Femur (tissue), 1 donor: ENCODE measurements at places on chromosomes 7 and 10.
A peak's percentile ranks its signal among the peaks of the same experiment; 100 is the strongest.

DNA sequence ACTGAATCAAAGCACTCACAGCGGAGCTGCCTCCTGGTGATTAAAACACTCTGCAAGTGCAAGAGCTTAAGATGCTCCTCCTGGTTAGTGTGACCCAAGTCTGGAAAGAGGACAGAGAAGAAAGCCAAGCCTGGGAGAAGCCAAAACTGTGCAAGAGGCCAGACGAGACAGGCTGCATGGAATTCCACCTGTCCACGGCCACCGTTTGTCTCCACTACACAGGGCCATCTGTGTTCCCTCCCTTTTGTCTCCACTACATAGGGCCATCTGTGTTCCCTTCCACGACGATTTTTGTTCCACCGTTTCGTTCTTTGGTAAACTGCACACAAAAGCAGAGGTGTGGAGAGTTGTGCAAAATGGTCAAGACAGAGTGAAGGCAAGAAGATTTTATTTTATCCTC lies 233.0 kb downstream of the DIP2C start:
- no peak for DNase-seq

DNA sequence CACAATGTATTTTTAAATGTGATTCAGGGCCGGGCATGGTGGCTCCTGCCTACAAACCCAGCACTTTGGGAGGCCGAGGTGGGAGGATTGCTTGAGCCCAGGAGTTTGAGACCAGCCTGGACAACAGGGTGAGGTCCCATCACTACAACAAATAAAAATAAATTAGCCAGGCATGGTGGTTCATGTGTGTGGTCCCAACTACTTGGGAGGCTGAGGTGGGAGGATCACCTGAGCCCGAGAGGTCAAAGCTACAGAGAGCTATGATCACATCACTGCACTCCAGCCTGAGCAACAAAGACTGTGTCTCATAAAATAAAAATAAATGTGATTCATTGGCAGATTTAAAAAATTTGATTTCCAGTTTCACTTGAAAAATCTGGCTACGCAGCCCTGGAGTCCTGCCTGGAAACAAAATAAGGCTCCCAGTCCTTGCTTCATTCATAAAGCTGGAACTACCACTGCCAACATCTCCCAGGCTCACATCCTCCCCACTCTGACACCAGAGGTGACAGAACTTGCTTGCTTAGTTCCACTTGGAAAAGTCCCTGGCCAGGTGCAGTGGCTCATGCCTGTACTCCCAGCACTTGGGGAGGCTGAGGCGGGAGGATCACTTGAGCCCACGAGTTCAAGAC lies 27.9 kb upstream of the SLC35G1 start:
- peak; percentile 57 for DNase-seq

DNA sequence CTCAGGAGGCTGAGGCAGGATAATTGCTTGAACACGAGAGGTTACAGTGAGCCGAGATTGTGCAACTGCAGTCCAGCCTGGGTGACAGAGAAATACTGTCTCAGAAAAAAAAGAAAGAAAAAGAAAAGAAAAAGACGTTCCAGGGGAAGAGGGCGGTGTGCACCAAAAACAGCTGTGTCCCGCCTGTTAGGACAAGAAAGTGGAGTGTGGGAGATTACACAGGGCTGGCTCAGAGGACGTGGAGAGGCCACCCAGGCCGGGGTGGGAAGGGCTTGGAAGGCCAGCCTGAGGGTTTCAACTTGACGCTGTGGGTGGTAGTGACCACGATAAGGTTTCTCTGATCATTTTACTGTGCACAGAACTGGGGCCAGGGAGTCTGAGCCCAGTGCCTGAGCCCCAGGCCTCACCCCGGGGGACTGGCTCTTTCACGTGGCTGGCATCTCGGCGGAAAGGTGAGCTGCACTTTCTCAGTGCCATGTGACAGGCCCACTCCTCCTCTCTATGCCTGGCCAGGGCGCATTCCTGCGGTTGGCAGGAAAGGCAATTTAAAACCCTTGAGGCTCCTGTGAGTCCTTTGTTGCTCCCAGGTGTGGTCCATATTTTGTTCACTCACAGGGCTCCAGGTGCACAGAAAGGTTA lies 13.9 kb downstream of the RHBDD2 start:
- peak; percentile 39 for DNase-seq

- DNase-seq = peak; percentile 15
Measured at GRCh38 chr10:132471484-132471883, 66.1 kb upstream of the INPP5A start.

DNA sequence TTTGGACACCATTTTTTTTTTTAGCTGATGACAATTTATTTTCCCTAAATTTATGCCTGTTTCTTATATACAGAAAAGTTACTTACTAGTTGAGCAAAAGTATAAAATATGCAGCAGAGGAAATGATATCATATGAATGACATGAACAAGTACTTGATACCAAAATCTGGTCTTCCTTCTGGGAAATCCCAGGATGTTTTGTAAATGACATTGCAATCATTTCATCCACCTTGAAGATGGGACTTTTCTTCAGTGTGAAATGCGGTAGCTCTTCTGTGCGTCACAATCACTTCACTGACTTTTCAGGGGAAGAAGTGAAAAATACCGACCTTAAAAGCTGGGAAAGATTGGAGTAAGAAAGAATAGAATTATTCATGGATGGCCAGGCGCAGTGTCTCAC lies 23.8 kb downstream of the C1QL3 start:
- no peak for DNase-seq

- DNase-seq = no peak
Measured at GRCh38 chr7:116438267-116438666, 61.3 kb upstream of the CAV2 start.

DNA sequence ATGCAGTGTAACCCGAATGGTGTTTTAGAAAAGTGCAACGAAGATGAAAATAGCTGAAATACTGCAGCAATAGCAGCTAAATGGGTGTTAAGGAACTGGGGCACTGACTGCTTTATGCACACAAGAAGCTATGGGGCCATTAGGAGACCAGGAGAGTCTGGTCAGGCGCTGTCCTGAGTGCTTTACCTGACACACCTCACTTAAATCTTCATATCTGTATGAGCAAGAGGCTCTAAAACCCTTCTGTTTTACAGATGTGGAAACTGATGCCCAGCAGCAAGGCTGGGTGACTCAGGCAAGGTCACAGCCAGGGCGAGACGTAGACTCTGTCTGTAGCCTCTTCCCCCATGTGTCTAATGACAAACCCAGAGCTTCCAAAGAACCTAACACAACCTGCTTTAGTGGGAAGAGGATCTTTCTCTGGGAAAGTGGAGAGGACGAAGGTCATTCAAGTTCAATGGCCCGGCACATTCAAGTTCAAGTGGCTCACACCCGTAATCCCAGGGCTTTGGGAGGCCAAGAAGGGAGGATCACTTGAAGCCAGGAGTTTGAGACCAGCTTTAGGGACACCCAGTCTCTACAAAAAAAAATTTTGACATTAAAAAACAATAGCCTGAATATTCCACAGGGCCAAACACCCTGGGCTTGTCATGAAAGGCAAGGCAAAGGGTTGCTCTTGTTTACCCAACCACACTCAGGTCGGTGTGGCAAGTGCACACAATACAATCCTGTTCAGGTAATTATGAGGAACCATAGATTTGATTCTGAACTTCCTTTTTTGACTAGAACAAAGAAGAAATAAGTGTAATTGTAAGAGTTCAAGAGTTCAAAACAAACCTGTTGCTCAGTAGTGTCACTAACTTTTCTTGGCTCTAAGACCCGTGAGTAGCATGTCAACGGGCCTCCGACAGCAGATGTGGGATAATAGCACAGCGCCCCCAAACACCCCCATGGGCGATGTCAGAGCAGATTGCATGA lies 53.7 kb upstream of the KLF6 start:
- DNase-seq = no peak

GRCh38 chr10:129075927-129076326 lies 391.1 kb upstream of the MGMT start:
- DNase-seq = no peak

DNA sequence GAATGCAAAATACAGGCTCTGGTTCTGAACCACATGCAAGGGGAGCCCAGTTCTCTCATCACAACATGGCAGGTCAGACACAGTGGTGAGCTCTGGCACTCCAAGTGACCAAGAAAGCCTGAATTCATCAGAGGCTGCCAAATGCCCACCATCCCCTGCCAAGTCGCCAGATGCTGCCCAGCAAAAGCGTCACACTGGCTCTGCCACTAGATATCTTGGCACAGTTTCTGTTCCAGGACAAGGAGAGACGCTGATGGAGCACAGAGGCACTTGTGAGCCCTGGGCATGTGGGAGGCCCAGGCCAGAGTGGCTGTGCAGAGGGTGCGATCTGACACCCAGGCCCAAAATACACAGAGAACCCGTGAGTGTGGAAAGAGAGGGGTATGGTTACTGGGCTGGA lies 57.8 kb downstream of the GAD2 start:
- no peak for DNase-seq

- no peak for DNase-seq
Measured at GRCh38 chr7:43531700-43532099, 51.2 kb upstream of the STK17A start.

DNA sequence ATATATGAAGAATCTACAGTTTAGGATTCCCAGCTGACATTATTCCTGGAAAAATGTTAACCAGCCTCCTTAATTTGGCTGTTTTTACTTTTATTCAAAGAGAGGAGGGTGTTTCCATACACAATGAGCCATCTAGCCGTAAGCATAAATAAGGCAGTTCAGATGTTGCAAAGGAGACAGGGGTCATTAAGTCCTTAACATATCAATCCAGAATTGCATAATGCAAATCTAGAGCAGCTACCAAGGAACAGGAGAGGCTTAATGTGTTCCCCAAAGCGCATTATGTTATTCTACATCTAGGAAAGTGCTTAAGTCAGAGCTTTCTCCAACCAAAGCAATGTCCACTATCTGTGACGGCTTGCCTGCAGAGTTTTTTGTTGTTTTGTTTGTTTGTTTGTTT lies 32.4 kb upstream of the TCF7L2 start:
- DNase-seq = no peak

DNA sequence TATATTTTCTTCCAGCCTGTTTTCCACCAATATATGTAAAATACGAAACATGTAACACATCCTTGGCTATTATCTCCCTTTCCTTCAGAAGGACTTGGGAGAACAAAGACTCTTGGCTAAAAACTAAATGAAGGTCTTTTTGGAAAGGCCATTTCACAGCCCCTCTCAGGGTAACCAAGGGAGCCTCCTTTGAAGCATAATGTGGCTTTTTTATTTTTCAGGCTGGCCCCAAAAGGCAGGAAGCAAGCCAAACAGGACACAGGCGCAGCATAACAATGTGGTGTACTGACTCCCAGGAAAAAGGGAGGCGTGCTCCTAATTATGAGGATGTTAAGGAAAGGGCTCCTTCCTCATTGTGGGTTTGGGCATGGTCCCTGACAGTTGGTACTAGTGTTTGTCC lies 30.3 kb upstream of the CCSER2 start:
- no peak for DNase-seq

GRCh38 chr7:78296644-78297371 lies 498.2 kb downstream of the PHTF2 start:
- DNase-seq = no peak

GRCh38 chr7:5197811-5198210 lies 7.8 kb downstream of the WIPI2 start:
- no peak for DNase-seq

- no peak for DNase-seq
Measured at GRCh38 chr7:76022026-76022780, 25.6 kb downstream of the STYXL1 start.

GRCh38 chr7:40482845-40483244 lies 348.0 kb downstream of the SUGCT start:
- DNase-seq = no peak

DNA sequence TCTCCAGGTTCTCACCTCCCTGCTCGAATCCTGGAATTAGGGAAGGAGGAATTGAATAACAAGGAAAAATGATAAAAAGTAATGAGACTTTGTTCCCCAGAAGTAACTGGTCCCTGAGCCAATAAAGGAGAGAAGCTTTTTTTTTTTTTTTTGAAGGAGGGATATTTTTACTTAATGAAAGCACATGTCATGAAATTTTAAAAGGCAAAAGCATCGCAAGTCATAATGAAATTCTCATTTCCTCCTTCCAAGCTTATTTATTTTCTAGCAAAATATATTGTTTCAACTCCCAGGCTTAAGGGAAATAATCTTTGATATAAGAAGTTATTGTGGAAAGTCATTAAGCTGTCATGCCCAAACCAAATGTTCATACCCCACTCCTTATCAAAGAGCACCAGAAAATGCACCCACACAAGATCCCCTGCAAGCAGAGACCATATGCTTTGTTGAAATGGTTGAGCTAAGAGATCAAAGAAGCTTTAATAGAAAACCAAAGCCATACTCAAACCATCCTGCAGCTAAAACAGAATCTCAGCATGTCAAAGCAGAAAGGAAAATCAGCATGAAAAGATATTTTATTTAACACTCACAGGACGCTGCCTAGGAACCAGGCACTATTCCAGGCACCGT lies 16.7 kb upstream of the ABCC2 start:
- no peak for DNase-seq

DNA sequence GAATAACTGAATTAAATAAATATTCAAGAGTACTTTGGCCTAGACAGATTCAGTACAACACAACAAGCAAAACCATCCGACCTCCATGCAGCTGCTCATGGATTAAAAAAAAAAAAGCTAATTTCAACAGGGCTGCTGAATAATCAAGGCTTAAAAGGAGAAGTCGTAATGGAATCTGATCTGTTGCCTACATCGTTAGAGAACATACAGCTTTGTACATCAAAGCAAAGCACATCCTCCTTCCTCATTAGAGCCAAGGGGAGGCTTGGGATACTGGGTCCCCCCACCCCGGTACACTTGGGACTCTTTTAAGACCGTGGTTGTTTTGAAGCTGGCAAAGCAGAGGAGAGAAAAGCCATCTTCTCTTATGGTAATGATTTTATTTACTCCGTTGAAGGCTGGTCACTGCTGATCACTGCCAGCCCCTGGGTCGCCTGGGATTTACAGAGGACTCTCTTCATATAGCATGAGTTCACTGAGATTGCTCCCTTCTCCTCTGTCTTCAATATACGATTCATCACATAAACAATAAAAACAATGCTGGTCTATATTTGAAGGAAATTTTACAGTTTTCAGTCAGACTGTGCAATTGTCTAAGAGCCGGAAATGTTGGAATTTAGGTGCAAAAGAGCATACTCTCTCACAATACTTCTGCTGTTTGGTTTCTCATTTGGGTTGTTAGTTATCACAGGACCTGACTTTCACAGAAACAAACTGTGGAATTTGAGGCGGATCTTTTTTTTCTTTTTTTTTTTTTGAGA lies 148.8 kb downstream of the FAM107B start:
- DNase-seq = no peak

DNA sequence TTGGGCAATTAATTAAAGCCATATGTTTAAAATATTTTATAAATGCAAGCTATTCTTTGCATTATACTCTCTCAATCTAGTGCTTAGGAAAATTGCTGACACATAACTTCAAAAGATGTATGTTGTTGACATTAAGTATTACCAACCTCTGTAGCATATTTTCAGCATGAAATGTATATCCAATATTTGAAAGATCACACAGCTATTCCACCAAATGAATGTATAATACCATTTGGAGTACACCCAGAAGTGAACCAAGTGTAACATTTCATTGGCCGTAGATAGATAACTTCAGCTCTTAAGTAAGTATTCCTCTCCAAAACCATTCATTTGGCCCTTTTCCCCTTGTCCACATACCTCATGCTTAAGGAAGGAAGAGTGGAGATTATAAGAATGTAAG lies 104.6 kb downstream of the HECTD2 start:
- DNase-seq = no peak

- DNase-seq = no peak
Measured at GRCh38 chr10:124991835-124992234, 49.9 kb downstream of the ZRANB1 start.

- DNase-seq = no peak
Measured at GRCh38 chr7:11591055-11591633, 240.9 kb downstream of the THSD7A start.

- peak; percentile 52 for DNase-seq
Measured at GRCh38 chr7:36119005-36119706, 33.9 kb upstream of the EEPD1 start.

- no peak for DNase-seq
Measured at GRCh38 chr10:131219584-131219886, 92.0 kb downstream of the TCERG1L start.
